T-helper 17 cell (primary cell): ENCODE measurements at places on chromosomes 1 and 21.

GRCh38 chr1:224587051-224587450, 29.1 kb upstream of the CNIH3 start:
- no peak for DNase-seq

DNA sequence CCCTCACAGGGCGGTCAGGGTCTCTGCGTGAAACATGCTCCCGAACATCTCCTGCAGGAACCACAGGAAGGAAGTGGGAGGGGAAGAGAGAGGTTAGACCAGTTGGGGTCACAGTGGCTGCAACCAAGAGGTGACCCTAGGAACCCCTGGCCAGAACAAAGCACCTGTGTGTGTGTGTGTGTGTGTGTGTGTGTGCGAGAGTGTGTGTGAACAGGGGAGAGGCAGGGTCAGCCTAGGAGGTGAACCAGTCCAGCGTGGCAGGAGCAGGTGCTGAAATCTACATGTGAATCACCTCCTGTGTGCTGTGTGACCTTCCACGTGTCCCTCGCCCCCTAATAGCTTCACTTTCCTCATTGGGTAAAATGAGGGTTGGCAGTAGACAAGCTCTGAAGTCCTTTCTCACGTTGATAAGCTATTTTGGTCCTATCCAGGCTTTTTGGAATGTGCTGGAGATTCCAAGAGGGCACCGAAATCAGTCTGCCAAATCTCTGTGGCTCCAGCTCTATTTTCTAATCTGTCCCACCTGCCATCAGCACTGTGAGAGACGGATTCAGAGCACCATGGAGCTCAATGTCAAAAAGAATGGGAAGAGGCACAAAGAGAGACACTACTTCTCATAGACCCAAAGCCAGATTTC, 27.8 kb downstream of the SLC26A9 start:
- no peak for DNase-seq

- no peak for DNase-seq
Observed at GRCh38 chr1:42145764-42146625, 7.2 kb upstream of the GUCA2B start.

DNA sequence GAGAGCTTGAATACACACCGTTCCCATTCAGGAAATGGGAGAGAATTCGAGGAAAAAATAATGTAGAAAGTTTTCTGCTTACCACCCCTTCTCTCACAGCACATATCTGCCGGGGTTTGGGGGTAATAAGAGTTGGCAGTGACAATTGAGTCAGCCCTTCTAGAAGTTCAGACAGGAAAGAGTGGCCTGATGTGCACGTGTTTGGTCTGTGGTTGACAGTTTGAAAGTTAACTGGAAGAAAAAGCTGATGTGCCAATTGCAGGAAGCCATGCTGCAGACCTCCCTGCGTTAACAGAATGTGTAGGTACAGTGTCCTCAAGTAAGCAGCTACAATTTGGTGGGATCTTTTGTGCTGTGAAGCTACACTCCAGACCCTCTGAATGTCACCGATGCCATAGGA, 50.9 kb downstream of the DHX9 start:
- DNase-seq: no peak

DNA sequence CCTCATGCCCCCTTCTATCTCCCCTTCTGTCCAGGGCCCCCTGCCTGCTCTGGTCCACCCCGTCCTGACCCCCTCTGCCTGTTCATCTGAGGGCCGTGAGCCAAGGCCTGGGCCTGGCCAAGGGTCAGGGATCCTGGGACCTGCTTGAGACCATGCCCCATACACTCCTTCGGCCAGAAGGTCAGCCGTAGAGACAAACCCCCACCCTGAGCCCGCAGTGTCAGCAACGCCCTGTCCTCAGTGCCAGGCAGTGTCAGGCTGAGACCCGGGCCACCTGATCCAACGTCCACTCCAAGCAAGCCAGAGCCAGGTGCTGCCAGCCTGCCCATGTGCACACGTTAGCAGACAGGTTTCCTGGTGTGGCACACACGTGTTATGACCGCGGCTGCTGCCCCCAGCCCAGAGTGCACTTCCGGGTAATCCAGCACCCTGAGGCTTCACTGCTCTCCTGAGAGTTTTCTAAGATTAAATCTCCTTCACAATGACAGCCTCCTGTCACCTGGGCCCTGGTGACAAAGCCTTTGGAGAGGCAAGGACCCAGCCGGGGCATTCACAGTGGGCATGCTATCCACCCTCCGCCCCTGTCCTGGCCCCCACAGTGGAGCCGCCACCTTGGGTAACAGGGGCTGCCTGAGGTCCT, 10.1 kb upstream of the SAMD11 start:
- DNase-seq: no peak
